ENCODE measurements at places on chromosomes 1 and 21. TPM values are rescaled to one million over a fixed set of nuclear protein-coding genes. Genes with fewer than 3 reads are reported as not detected.

The LCE2A gene
- total RNA-seq, result 1.5 TPM

- no peak for ATAC-seq
Measured at GRCh38 chr1:155016231-155016831, 13.7 kb downstream of the ZBTB7B start.

DNA sequence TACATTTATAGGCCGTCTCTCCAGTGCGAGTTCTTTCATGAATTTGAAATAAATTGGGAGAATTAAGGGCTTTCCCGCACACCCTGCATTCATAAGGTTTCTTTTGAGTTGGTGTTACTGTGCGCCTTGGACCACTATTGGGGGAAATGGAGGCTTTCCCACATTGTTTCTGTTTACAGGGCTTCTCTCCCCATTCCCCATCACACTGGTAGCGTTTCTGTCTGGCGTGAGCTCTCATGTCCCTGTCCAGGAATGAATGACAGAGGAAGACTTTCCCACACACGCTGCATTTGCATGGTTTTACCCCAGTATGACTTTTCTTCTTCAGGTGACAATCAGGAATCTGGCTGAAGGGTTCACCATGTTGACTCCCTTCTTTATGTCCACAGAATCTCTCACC lies 65.0 kb downstream of the UCHL5 start:
- ATAC-seq, result no peak

GRCh38 chr1:237863234-237863633 lies 27.5 kb downstream of the ZP4 start:
- ATAC-seq, result no peak

- ATAC-seq, result no peak
Measured at GRCh38 chr1:77925956-77926355, 37.5 kb downstream of the NEXN start.

GRCh38 chr1:46199233-46199749 lies 1.1 kb upstream of the POMGNT1 start:
- ATAC-seq, result no peak

Data from motor neuron (in vitro differentiated cells).